ENCODE measurements at places on chromosomes 3 and 15.

DNA sequence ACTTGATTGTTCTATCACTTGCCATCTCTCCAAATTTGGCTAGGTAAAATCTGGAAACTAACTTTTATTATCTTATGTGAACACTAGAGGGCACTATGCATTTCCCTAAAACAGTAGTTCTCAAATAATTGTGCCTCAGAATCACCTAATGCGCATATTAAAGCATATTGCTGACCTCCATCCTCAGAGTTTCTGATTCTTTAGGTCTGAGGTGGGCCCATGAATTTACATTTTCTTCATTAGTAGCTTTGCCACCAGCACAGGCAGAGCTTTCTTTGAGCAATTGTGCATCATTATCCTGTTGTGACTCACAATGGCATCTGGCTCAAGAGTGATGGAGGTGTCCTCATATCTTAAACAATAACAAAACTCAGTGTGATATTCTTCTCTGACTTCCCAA is 17.5 kb upstream of the BCHE start:
- no peaks in the 10 kb centered on the region for H3K27me3 ChIP-seq
- no peak for DNase-seq
- H3K4me1 ChIP-seq, result peaks cover 4% of the 10 kb centered on the region
- H3K36me3 ChIP-seq, result no peaks in the 10 kb centered on the region
- H3K27ac ChIP-seq, result no peak overlapping the region

- H3K36me3 ChIP-seq, result no peaks in the 10 kb centered on the region
- H3K27me3 ChIP-seq, result peaks cover 77% of the 10 kb centered on the region
Observed at GRCh38 chr15:40285151-40285550, 2.3 kb upstream of the ANKRD63 start.

DNA sequence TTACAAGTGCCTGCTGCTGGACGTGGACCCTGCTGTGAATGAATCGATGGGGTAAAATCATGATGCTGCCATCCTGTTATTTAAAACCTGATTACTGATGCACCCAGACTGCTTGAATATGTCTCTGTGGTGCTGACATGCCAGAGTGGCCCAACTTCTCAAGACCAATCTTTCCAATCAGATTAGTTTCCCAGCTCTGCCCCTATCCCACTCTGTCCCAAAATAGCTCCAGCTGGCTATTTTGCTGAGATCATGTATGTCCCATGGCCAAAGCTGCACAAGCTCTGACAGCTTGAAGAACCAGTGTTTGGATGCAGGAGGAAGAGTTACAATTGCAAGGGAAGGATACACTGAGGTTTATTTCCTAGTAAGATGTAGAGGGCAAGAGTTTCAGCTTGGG is 153.6 kb downstream of the TMEM108 start:
- peaks cover 15% of the 10 kb centered on the region for H3K4me1 ChIP-seq
- no peak for DNase-seq
- no peaks in the 10 kb centered on the region for H3K36me3 ChIP-seq
- no peak overlapping the region for H3K4me3 ChIP-seq
- no peak overlapping the region for H3K27ac ChIP-seq

- H3K27ac ChIP-seq, result no peak overlapping the region
- H3K27me3 ChIP-seq, result no peaks in the 10 kb centered on the region
- DNase-seq, result no peak
- no peaks in the 10 kb centered on the region for H3K36me3 ChIP-seq
Observed at GRCh38 chr15:50315814-50316630, 39.0 kb downstream of the GABPB1 start.

- H3K27me3 ChIP-seq, result no peaks in the 10 kb centered on the region
- H3K4me3 ChIP-seq, result no peak overlapping the region
- H3K27ac ChIP-seq, result no peak overlapping the region
- DNase-seq, result no peak
- no peaks in the 10 kb centered on the region for H3K4me1 ChIP-seq
Observed at GRCh38 chr3:182913889-182914288, 66.4 kb downstream of the DCUN1D1 start.

DNA sequence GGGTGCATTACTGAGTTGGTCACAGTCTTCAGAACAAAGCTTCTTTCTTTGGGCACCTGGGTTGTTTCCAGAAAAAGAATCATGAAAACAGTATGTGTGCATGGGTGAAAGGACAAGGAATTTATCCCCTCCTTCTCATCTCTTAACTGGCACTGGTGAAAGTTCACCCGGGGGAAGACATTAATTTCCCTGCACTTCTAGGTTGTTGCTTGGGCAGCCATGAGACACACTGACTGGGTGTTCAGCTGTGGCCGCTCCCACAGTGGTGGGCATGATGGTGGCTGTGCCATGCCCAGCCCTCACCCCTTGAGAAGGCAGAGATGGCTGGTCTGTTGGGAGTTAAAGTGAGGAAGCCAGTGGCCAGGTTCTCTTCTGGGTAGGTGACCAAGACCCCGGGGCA is 16.6 kb upstream of the KY start:
- no peak for DNase-seq
- peaks cover 20% of the 10 kb centered on the region for H3K27me3 ChIP-seq
- H3K27ac ChIP-seq, result no peak overlapping the region
- no peaks in the 10 kb centered on the region for H3K36me3 ChIP-seq

DNA sequence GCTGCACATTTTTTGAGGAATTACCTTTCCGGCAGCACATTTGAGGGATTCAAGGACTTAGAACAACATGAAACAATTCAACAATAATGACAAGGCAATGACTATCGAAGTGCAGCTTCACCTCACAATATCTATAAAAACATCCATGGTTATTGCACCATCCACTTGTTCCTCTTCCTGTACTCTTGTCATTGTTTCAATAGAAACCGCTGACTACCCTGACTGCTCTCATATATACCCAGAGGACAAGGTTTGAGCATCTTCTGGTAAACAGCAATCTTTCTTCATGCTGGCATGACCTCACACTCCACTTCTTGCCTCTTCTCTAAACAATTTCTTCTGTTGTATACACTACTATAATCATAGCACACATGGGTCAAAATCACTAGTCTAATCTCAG is 864.9 kb downstream of the FHIT start:
- H3K27me3 ChIP-seq, result no peaks in the 10 kb centered on the region
- H3K27ac ChIP-seq, result no peak overlapping the region
- H3K4me3 ChIP-seq, result no peak overlapping the region
- no peak for DNase-seq

- H3K36me3 ChIP-seq, result no peaks in the 10 kb centered on the region
- no peak for DNase-seq
- H3K4me3 ChIP-seq, result no peak overlapping the region
- no peak overlapping the region for H3K27ac ChIP-seq
Observed at GRCh38 chr3:172582712-172583111, 59.5 kb upstream of the TNFSF10 start.

GRCh38 chr3:119211193-119211592 is 29.5 kb downstream of the B4GALT4 start:
- H3K27me3 ChIP-seq, result no peaks in the 10 kb centered on the region
- H3K36me3 ChIP-seq, result peaks cover 37% of the 10 kb centered on the region
- peak overlapping the region; percentile 83 for H3K27ac ChIP-seq
- no peak for DNase-seq
- peaks cover 52% of the 10 kb centered on the region for H3K4me1 ChIP-seq
- peak overlapping the region; percentile 5 for H3K4me3 ChIP-seq

DNA sequence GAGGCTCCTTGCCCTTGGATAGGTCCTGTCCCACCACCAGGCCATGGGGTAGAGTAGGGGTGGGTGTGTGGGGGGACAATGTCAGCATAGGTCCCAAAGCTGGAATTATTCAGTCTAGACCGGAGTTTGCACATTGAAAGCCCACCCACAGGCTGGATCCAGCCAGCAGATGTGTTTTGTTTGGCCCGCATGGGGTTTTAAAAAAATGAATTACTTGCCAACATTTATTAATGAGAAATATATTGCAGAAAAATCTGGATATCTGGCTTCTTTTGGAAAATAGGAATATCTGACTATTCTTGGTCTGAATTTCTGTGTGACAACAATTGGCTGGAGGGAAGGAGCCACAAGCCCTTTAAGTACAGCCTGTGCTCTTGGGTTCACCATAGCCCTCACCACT is 17.3 kb upstream of the LRIG1 start:
- no peak for DNase-seq
- H3K27me3 ChIP-seq, result peaks cover 13% of the 10 kb centered on the region
- no peak overlapping the region for H3K27ac ChIP-seq
- no peaks in the 10 kb centered on the region for H3K4me1 ChIP-seq
- no peak overlapping the region for H3K4me3 ChIP-seq

DNA sequence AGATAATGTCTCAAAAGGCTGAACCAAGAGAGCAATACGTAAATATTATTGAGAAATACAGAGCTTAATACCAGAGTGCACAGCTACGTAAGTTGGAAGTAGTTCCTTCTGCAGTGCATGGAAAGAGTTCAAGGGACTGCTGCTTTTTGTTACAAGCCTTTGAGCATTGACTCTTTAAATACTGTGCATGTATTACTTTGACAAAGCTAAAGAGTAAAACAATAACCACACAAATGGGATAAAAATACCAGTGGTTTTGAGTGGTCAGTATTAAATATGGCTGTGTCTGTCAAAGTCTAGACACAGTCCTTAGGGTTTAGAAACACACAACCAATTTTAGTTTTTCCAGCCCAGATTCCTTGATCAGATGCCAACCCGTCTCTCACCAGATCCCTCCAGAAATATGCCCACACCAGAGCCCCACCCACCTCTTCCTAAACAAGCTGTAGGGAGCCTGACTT is 62.1 kb downstream of the SSR3 start:
- H3K4me1 ChIP-seq, result no peaks in the 10 kb centered on the region
- H3K27ac ChIP-seq, result no peak overlapping the region
- H3K4me3 ChIP-seq, result no peak overlapping the region
- no peaks in the 10 kb centered on the region for H3K27me3 ChIP-seq
- no peak for DNase-seq

GRCh38 chr3:195019335-195019734 is 251.6 kb downstream of the XXYLT1 start:
- H3K27ac ChIP-seq, result no peak overlapping the region
- H3K4me3 ChIP-seq, result no peak overlapping the region
- DNase-seq, result no peak
- peaks cover 43% of the 10 kb centered on the region for H3K27me3 ChIP-seq
- H3K36me3 ChIP-seq, result no peaks in the 10 kb centered on the region

DNA sequence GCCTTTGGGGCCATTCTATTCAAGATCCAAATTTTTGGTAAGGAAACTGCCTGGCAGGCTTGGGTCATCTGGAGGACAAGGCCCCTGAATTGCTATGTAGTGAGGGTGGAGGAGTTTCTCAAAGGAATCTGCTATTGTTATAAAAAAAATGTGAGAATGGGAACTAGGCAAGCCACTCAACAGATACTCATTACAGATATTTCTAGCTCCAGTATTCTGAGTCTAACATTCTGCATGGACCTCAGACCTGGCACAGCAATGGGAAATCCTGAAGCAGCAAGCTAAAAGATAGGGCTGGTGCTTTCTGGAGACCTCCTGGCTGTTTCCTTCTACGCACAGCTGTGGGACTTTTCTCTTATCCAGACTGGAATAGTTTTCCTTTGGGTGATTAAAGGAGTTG is 430.7 kb upstream of the RBMS3 start:
- H3K36me3 ChIP-seq, result no peaks in the 10 kb centered on the region
- H3K27me3 ChIP-seq, result peaks cover 7% of the 10 kb centered on the region
- no peak overlapping the region for H3K27ac ChIP-seq
- peaks cover 1% of the 10 kb centered on the region for H3K4me1 ChIP-seq

Data from progenitor cell of endocrine pancreas (in vitro differentiated cells).